ENCODE measurements at places on chromosomes 4 and X.

GRCh38 chrX:132433551-132433950 is 55.3 kb downstream of the MBNL3 start:
- no peak for DNase-seq

- DNase-seq: no peak
Observed at GRCh38 chrX:28205905-28206304, 224.7 kb upstream of the DCAF8L1 start.

DNA sequence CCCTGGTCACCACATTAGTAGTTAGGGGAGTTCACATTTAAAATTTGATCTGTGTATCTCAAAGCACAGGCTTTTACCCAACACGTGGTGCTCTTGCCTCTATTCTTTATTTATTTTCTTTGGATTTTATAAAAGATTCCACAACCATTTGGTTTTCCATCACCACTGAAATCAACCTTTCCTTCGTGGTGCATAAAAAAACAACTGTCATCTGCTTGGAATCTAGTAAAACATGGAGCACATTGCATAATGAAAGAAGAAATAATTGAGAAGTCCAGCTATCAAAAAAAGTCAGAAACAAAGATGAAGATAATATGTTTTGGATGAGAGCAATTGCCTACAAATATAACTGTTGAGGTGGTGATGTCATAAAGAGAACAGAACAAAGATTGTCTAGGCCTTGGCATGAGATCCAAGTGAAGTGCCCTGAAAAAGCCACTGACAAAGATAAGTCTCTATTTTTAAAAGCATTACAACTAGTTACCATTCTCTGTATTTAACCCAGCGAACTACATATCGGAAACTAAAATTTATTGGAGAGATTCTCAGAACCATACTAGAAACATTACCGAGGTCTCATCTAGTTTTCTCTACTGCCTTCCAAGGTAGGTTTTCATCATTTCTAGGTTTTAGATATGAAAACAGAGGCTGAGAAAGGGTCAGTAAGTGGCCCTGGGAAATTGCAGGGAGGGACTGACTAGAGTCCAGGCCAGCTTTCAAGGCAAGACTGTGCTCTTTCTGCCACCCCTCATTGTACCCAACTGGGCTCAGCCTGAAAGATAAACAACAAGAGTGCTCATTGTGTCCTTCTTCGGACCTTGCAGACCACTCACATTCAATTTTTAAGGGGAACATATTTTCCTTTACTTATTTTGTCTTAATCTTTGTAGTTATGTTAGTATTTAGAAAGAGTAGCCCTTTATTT is 127.3 kb downstream of the MAD2L1 start:
- no peak for DNase-seq

- DNase-seq: no peak
Observed at GRCh38 chr4:141037446-141037845, 95.8 kb downstream of the RNF150 start.

DNA sequence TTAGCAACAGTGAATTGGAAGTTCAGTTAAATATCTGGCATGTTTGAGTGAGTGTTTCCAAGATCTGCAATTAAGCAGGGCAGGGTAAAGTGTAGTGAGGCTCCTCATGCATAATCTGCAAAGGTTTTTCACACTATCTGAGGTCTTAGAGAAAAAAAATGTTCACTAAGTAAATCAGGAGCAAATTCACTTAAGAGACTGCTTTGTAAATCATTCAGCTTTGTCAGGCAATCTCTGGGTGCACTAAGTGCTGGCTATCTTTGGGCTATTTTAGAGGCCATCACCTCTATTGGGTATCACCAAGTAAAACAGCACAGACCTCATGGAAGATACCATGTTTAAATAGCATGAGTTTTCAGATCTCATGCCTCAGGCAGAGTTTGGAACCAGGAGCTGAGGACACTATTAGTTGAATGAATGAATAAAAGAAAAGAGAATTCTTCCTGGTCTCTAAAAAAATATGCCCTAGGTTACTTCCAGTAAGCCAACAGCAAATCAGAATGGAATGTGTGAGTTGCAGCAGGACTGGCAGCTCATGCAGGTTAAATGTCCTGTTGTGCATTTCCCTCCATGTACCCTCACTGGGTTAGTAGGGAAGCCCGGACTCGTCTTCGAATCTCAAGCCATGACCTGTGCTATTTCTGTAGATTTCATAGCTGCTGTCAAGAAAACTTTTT is 195.3 kb downstream of the KCNIP4 start:
- DNase-seq: no peak

- DNase-seq: no peak
Observed at GRCh38 chr4:118850488-118851173, 14.7 kb upstream of the SEC24D start.

DNA sequence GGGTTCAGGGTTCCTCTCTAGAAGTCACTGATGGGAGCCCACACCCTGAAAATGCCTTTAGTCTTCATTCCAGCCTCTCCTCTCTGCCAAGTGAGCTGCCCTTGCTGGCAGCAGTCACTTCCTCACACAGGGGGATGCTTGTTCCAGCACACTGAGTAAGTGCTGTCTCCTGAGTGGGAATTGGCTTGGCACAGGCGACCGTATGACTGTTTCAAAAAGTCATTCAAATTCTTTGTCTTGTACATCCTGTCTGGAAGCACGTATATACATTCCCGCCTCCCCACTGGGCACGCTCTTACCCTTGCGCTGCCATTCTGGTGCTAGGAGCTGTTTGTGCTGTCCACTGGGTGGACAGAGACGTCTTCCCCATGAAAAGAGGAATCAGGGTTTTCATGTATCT is 40.2 kb upstream of the CD99 start:
- no peak for DNase-seq

GRCh38 chrX:81542255-81542654 is 340.4 kb downstream of the SH3BGRL start:
- DNase-seq: no peak

GRCh38 chrX:118337687-118338086 is 8.2 kb upstream of the WDR44 start:
- no peak for DNase-seq

GRCh38 chr4:59837751-59838150 is 1362.4 kb upstream of the ADGRL3 start:
- DNase-seq: no peak

DNA sequence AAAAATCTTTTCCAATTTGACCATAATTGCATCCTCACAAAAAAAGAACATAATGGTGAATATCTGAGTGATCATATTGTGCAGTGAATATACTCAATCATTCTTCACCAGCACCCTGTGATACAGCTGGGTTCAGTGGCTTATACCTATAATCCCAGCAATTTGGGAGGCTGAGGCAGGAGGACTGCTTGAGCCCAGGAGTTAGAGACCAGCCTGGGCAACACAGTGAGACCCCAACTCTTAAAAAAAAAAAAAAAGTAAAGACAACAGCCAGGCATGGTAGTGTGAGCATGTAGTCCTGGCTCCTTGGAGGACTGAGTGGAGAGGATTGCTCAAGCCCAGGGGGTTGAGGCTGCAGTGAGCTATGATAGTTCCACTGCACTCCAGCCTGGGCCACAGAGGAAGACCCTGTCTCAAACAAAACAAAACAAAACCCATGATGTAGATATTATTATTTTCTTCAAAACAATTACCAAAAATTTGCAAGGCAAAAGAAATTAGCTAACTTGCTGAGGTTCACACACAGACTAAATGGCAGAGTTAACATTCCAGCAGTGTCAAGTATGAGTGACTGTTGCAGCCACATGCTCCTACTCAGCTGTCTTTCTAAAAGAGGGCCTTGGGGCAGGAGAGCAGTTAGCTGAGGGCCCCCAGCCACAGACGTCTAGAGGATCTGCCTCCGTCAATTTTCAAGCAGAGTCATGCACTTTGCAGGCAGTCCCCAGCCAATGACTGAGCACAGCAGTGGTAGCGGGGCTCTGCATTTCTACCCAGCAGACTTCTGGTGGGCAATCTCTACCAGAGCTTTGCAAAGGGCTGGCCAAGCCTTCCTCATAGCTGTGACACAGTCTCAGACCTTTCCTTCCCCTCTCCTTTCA is 33.4 kb downstream of the ADGRA3 start:
- DNase-seq: no peak

DNA sequence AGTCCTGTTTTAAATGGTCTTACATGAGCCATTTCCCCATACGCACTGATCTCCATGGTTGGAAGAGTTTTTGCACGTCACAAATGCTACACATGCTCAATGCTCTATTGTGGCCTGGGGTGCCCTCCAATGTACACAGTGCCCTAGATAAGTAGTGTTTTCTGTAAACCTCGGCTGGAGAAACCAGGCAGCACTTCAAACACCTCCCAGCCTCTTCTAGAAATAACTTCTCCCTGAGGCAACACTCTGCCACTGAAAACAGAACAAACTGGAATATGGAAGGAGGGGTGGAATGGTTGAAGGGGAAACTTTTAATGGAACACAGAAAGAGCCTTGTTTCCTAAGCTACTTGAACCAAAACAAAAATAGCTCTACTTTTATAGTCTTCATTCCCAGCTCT is 123.9 kb upstream of the CBR4 start:
- DNase-seq: no peak
